Activated CD4-positive, alpha-beta T cell treated with anti-CD3 and anti-CD28 coated beads for 1 hour (primary cell): ENCODE measurements at places on chromosomes 4 and X.

GRCh38 chr4:88804234-88804633 is 106.6 kb upstream of the NAP1L5 start:
- DNase-seq = no peak

DNA sequence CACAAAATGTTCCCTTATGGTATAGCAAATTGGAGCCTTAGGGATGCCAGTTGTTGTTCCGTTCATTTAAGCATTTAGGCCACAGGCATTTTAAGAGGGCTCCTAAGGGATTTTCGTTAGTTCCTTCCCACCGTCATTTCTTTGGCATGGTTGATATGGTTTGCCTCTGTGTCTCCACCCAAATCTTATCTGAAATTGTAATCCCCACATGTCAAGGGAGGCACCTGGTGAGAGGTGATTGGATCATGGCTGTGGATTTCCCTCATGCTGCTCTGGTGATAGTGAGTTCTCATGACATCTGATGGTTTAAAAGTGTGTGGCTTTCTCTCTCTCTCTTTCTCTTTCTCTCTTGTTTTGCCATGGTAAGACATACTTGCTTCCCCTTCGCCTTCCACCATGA is 104.1 kb downstream of the ASB9 start:
- no peak for DNase-seq

DNA sequence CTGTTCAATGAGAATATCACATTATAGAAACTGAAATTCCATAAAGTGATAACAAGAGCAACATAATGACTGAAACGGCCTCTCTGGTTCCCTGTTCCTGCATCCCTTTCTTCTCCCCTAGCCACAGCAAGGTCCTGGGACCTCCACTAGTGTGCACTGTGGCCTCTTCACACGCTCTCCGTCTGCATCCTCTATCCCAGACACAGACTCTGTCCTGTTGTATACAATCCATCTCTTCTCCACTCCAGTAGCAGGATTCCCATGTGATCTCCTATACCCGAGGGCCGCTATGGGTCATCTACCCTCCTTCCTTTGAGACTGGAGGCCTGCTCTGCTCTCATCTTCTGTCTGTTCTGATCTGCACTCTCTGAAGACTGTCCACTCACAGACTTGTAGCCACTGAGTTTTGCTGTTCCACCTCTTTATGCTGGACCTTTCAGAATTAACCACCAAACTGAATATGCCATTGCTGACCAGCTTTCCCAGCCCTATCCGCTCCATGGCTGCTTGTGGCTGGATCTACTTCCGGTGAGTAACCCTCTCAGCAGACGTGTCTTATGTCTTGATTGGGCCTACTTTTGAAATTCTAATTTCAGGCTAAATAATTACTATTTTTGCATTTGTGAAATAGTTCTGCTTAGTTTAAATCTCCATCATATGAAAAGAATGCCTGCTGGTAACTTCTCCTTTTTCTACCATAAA is 105.1 kb upstream of the NAP1L5 start:
- no peak for DNase-seq

DNA sequence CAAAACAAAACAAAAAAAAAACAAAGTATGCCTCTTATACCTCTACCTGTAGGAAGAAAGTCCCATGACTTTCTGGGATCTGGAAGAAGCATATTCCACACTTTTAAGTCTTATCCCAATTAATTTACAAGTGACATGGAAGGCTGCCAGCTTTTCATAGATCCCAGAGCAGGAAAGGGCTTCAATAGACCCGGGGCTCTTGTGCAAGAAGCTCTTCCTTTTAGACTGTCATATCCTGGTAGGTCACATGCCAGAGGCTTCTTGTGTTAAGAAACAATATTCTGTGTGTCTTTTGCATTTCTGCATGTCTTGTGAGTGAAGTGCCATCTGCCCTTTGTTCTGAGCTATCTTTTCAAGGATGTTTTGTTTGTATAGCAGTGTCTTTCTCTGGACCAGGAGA is 84.4 kb upstream of the PHOX2B start:
- no peak for DNase-seq

DNA sequence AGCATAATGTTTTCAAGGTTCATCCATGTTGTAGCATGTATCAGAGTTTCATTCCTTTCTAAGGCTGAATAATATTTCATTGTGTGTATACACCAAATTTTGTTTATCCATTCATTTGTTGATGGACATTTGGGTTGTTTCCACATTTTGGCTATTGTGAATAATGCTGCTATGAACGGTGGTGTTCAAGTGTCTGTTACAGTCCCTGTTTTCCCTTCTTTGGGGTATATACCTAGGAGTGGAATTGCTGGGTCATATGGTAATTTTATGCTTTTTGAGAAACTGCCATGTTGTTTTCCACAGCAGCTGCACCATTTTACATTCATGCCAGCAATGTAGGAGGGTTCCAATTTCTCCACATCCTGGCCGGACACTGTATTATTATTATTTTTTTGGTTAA is 3.4 kb upstream of the USP9X start:
- DNase-seq = no peak

DNA sequence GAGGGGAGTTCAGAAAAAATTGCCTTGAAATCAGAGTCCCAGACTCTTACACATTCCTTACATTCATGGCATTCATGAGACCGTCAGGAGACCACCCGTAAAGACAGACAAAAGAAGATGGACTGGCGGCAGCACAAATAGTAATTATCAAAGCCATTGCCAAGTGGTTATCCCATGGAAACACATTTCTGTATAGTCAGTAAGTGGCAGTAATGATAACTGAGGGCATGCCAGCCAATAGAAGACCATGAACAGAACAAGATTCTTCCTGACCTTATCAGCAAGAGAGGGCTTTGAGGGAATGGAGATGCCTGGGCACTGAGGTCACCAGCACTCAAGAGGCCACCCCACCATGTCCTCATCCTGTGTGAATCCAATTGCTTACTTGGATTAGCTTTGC is 121.7 kb upstream of the HCCS start:
- no peak for DNase-seq

DNA sequence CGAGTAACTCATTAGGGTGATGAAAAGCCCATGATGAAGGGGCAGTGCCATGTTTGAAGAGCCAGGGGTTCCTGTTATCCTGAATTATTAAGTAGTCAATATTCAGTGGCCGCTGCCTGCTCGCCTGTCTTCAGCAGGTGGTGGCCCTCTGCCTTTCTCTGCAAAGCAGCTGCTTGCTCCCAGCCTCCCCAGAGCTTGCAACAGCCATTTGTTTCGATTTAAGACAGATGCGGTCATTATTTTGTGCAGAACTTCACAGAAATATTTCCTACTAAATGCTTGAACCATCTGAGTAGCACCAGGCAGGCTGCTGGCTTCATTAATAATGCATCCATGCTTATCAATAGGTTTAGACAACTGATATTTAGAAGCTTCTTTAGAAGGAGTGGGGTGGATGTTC is 104.3 kb upstream of the TTC29 start:
- DNase-seq = no peak

DNA sequence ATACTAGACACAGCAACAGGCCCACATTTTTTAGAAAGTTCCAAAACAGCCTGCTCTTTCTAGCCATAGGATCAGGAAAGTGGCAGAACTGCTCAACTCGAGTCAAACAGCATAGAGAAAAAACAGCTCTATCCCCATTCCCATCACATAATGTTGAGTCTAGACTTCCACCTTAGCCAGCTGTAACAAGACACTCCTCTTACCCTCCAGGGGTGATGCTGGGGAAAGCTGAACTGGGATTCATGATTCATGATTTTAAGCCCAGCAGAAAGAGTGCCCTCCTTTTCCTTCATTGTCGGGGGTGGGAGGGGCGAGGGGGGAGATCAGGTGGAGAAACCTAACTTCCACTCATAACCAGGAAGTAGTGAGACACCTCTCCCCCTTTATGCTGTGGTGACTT is 86.1 kb downstream of the CENPC start:
- DNase-seq = no peak

- no peak for DNase-seq
Observed at GRCh38 chr4:139767585-139767984, 102.0 kb downstream of the MGST2 start.

- no peak for DNase-seq
Observed at GRCh38 chr4:38231626-38232025, 271.4 kb downstream of the PTTG2 start.

DNA sequence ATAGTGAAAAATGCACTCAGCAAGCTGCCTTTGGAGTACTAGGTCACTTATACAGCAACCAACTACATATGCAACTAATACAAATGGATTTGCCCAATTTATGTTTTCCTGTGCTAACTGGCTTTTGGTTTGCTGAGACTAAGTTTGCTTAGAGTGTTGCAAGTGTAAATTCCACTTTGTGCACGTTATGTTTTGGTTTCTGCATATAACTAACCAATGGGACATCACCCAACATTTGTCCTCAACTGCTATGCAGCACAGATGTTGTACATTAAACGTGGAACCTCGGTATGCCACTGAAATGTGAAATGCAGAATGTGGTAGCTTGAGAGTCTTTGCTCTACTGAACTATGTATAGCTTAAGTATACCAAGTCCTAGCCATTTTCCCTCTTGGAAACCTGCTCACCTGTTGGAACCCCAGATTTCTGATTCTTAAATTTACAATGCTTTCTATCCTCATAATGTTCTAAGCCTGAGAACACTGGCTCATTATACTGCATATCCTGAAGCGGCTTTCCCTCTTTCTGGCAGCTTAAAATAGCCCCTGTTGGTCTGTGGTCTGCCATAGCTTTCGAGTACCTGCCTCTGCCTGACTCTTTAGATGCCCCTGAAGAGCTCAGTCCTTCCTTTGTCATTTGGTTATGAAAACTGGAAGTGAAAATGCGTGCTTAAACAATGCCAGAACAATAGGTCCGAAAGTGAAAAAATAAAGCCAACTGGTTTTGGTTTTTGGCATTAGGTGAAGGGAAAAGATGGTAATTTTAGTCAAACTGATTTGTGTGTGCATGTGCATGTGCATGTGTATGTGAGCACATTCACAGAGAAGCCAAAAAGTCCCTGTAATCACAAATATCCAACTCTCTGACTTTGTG is 158.0 kb downstream of the SH2D1A start:
- DNase-seq = no peak

DNA sequence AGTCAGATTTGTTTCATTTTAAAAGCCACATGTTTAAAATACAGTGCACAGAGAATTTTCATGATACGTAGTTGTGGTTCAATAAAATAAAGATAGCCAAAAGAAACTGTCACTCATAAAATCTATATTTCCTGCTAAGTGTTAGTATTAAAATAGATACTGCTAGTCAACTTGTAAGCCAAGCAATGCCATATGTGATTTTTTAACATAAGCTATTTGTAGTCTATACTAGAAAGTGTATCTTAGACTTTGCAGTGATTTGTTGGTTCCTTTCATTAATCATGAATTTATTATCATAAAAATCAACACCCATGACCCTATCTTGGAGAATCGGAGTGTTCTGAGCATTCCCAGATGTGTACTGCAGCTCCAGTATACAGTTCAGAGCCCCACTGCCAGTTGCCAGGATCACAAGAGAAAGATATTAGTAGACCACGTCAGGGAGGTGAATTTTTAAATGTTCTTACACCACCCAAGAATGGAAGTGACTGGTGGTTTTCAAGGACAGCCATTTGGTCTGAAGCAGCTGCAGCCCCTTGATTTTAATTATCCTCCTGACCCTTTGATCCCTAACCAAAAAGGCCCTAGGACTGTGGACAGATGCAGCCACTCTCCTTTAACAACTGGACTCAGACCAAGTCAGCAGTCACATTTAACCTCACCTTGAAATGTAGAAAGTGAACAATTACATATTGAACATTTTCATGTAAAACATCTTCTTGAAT is 163.1 kb downstream of the PALLD start:
- DNase-seq = no peak

DNA sequence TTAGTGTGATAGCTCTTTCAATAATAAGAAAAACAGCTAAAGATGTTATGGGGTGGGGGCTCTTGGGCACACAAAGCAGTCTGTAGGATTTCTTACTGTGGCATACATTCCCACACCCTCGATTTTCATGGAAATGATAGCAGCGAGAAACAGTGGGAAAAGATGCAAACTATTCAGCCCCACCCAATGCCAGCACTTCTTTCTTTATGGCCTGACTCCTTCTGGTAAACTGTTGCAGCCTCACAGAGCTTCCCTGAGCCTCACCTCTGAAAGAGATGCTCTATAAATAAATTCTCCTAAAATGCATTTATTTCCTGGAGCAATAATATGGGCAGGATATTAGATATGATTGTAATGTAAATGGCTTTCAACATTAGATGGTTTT is 910 bp downstream of the ANK2 start:
- no peak for DNase-seq

GRCh38 chr4:40656201-40656863 is 26.7 kb upstream of the RBM47 start:
- DNase-seq = no peak

DNA sequence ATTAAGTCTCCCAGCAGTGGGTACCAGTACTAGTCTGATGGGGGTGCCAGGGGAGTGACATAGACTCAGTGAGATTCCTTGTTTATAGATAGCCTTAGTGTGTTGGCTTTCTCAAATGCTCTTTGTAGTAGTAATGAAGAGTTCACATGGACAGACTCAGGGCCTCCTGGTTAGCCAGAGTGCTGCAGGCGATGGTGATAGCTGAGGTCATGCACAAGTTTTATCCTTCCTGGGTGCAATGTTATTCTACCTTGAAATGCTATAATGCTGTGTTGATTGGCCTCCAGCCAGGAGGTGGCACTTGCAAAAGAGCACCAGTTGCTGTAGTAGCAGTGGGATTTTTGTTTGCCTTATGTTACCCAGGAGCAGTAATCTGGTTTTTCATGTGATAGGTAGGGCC is 35.5 kb upstream of the ADH4 start:
- DNase-seq = no peak

DNA sequence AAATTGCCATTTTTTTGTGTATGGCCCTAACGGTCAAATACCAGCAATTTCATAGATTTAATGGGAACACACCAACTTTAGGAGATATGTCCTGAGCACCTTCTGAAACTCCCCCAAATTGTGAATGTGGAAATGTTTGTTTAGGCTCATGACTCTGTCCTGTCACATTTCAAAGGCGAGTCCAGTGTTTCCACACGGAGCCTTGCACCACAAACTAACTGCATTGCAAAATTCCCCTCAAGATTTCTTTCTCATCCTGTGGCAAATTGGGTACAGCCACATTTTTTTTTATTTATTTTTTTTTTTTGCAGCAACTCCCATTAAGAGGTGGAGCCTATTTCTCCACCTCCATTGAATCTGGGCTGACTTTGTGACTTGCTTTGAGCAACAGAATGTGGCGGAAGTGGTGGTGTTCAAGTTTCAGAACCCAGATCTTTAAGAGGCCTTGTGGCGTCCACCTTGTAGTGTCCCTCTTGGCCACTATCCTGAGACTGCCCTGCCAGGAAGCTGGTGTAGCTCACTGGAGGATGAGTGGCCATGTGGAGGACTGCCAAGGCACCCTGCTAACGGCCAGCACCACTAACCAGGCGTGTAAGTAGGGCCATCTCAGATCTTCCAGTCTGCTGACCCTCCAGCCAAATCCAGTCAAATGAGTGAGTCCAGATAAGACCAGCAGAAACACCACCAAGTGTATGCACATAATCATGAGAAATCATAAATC is 172.4 kb upstream of the SCML1 start:
- DNase-seq = no peak

- DNase-seq = no peak
Observed at GRCh38 chrX:37701588-37701987, 16.0 kb downstream of the XK start.
